ENCODE measurements at places on chromosomes 2 and 18. TPM values are rescaled to one million over a fixed set of nuclear protein-coding genes. Genes with fewer than 3 reads are reported as not detected.

- DNase-seq = no peak
Observed at GRCh38 chr2:230209422-230210051, 10.2 kb downstream of the SP110 start.

GRCh38 chr2:144477957-144478311 is 42.0 kb downstream of the ZEB2 start:
- no peak for DNase-seq

DNA sequence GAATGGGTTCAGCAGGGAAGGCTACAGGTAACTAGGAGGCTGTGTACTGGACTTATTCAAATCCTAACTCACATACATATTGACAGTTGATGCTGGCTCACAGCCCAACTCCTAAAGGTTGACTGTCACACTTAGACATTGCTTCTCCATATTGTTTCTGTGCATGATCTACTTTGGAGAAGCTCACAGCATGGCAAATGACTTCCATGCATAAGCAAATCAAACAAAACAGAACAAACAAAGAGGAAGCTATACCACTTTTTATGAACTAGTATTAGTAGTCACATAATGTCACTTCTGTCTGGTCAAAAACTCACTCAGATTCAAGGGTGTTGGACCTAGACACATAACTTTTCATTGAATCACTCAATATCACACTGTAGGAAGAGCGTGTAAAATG is 43.8 kb upstream of the CDH19 start:
- DNase-seq = no peak

GRCh38 chr2:60502144-60502543 is 51.3 kb downstream of the BCL11A start:
- DNase-seq = no peak

- no peak for DNase-seq
Observed at GRCh38 chr2:239939736-239940483, 85.2 kb downstream of the NDUFA10 start.

DRC1 gene
- not detected for total RNA-seq

CERS6 gene
- 33.0 TPM for total RNA-seq

DNA sequence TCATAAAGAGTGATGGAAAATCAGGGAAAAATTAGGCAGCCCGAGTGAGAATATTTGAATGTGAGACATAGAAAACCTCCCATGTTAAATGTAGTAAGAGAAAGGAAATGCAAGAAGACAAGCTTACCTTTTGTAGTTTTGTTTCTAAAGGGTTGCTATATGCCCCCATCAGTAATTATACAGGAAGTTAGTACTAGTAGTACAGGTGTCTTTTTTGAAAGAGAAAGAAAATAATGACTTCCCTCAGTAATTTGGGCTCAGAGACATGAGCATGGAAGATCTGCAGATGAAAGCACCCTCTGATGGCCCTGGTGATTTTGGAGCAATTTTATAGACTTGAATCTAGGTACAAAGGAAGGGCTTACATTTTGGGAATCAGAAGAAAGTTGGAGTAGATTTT is 80.8 kb downstream of the RHBDD1 start:
- DNase-seq = no peak

MC2R gene
- not detected for total RNA-seq

DNA sequence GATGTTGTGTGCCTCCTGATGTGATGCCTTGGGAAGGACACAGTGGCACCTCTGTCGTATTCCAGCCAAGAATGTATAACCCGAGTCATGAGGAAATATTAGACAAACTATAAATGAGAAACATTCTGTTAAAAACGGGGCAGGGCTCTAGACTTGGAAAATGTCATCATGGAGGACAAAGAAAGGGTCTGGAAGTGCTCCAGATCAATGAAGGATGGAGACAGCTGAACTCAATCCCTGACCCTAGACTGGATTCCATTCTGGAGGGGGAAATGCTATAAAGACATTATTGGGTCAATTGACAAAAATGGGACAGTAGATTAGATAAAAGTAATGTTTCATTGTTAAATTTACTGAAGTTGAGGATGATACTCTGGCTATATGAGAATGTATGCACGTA is 92.1 kb downstream of the SLC4A3 start:
- no peak for DNase-seq

GRCh38 chr2:173657996-173658717 is 303.5 kb downstream of the CDCA7 start:
- peak; percentile 92 for DNase-seq

GRCh38 chr2:85779641-85780315 is 26.0 kb downstream of the ATOH8 start:
- DNase-seq = no peak

DNA sequence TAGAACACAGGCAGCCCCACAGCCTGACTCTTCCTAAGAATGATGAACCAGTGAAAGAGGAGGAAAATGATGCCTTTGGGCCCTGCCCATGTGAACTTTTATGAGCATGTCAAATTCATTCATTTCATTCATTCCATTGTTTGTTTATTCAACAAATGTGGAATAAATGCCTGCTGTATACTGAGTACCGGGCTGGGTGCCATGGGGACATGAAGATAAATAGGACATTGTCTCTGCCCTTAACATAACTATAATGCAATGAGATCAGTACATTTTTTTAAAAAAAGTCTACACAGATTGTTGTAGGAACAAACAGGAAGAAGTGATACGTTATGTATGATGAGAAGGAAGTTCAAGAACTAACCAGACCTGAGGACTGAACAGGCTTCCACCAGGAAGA is 14.7 kb downstream of the MREG start:
- no peak for DNase-seq

GRCh38 chr2:182248362-182248761 is 178.5 kb downstream of the PDE1A start:
- no peak for DNase-seq

DNA sequence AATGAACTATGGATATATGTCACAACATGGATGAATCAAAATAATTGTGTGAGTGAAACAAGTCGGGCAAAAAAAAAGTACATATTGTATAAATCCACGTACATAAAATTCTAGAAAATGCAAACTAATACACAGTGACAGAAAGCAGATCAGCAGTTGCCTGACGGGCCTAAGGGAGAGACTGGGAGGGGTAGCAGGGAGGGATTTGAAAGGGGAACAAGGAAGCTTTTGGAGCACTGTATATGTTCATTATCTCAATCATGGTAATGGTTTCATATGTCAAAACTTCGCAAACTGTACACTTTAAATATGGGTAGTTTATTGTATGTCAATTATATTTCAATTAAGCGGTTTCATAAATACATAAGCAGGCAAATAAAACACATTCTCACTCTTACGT is 153.8 kb downstream of the ANKRD44 start:
- DNase-seq = no peak

DNA sequence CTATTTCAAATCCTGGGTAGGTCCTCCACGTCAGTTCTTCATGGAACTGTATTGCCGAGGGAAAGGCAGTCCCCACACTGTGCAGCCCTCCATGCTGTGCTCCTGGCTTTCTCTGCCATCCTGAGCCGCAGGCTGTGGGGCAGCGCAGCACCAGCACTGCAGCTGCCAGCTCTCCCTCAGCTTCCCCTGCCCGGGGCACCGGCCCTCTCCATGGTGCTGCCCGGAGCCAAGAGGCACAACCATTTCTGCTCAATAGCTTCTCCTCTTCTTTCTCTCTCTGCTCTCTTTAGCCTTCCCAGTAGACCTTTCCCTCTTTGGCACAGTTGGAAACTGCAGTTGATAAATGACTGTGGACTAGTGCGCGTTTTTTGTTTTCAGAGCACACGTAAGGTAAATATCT is 12.1 kb downstream of the ANKRD23 start:
- DNase-seq = no peak

GRCh38 chr2:36482576-36483214 is 115.3 kb downstream of the FEZ2 start:
- peak; percentile 97 for DNase-seq

GRCh38 chr2:174577967-174578589 is 19.5 kb downstream of the WIPF1 start:
- peak; percentile 54 for DNase-seq

RTP5 gene
- not detected for total RNA-seq

- DNase-seq = no peak
Observed at GRCh38 chr2:8370258-8370802, 311.5 kb upstream of the ID2 start.

DNA sequence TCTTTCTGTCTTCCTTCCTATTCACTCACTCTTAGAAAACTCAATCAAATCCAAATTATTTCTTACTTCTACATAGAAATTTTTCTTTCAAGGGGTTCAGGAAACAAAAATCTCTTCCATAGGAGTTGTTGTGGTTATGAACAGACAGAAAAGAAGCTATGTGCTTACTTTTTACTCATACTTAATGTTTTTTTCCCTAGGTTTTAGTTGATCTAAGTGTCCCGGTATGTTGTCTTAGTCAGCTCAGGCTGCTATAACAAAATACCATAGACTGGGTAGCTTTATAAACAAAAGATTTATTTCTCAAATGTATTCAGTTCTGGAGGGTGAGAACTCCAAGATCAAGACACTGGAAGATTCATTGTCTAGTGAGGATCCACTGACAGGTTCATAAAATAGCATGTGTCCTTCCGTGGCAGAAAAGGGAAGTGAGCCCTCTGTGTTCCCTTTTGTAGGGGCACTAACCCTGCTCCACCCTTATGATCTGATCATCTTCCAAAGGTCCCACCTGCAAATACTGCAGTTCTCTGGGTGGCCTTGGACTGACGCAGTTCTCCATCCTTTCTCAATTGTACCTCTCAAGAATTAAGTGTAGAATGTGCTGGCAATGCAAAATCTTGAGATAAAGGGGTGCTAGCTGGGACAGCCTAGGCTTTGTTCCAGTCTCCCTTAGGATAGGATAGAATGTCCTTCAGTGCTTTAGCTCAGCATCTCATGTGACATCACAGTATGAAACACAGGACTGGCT is 14.4 kb upstream of the VRK2 start:
- no peak for DNase-seq

- DNase-seq = no peak
Observed at GRCh38 chr2:189555232-189555631, 25.4 kb downstream of the SLC40A1 start.

GRCh38 chr18:73785300-73785699 is 362.3 kb downstream of the FBXO15 start:
- no peak for DNase-seq

DNA sequence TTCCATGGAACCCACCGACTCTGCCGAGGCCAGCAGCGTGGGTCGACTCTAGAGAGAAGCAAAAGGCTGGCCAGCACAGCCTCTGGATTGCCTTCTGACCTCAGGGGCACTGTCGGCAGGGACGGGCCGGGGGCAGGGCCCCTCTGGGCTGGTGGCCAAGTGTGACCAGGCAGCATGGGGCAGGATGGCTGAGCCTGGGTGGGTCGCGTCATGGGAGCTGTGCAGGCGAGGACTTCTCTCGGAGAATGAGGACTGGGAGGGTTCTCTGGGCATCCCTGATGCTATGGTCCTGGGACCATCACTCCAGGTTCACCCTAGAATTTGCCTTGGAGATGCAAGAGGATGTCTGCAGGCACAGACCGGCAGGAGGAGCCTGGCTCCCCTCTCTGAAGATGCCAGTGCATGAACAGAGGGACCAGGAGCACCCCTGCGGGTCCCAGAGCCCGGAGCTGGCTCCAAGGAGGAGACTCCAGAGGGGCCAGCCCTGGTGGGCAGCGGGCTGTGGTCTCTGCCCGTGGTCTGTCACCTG is 289.2 kb downstream of the NDUFA10 start:
- DNase-seq = no peak

IL1RN gene
- not detected for total RNA-seq

DNA sequence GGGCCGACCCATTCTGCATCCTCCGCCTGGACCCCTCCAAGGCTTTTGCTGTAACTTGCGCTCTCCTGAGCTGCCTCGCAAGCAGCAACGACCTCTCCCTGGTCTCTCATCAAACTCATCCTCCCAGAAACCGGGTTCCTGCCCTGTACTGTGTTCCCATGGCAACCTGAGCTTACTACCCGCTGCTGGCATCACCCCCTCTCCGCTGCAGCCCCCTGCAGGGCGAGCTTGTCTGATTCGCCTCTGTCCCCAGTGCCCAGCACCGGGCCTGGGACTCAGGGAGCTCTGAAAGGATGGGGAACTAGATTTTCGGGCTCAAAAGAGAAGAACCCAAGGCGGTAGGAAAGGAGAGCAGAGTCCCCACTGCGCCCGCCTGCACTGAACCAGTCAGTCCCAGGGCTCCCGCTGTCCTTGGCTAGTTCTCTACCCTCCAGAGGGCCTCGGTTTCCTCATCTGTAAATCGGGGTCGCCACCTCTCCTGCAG is 463 bp downstream of the HS1BP3 start:
- no peak for DNase-seq
